ENCODE measurements at places on chromosomes 6 and 20.

DNA sequence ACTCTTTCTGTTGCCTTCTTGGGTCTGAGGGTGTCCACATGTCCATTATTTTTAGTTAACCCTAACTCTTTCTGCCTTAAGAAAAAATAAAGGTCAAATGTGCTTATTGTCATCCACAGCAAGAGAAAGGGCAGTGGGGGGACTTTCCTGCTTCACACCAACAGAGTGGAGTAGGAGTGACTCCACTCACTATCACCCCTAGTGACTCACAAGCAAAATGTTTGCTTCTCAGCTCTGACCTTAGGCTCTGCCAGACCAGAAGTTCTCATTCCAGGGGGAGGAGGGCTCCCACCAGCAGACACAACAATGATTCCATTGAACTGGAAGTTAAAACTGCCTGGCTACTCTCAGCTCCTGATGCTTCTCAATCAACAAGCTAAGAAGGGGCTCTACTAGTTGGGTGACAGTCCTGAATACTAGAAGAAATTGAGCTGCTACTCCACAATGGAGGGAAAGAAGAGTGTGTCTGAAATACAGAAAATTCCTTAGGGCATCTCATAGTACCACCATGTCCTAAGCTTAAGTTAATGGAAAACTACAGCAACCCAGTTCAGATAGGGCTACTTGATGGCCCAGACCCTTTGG lies 83.9 kb upstream of the AFDN start:
- no peak for DNase-seq

GRCh38 chr6:28981431-28981832 lies 23.7 kb downstream of the ZNF311 start:
- DNase-seq = peak; percentile 79

- no peak for DNase-seq
Measured at GRCh38 chr6:8085053-8085511, 17.3 kb downstream of the EEF1E1 start.

GRCh38 chr6:138161338-138162110 lies at the start of gene ARFGEF3:
TSS of gene ARFGEF3 (plus strand) at chr6:138161939. CDS start at chr6:138162087, 148 bp downstream.
- peak; percentile 69 for DNase-seq

- no peak for DNase-seq
Measured at GRCh38 chr6:17491416-17492142, 98.2 kb downstream of the CAP2 start.

DNA sequence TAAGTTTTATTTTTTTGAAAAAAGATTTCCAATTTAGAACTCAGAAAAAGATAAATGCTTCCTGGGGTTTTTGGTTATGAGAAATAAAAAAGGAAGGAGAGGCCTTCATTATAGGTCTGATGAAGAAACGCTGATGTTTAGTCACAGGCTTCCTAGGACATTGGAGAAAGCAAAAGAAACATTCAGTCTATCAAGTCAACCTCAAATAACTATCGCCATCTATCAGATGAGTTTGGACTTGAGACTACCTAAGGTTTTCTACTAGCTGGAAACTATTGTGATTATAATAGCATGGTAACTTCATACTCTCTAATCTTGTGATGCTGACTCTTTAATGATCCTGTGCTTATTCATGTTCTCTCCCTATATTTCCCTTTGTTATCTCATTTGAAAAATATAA lies 171.3 kb downstream of the TPBG start:
- no peak for DNase-seq

DNA sequence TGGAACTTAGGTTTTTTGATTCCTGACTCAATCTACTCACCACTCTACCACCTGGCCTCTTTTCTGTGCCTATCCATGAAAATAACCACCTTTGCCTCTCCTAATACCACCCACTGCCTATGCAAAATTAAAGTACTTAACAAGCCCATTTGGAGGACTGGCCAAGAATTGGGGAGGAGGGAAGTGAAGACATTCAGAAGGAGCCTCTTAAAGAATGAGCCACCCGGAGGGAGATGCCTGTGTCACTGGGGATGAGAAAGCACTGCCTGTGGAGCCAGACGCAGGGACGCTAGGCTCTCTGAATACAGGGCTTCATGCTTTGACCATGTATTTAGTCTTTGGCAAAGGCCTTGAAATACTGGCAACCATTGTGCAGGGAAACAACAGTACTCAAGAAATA lies 40.0 kb upstream of the MRPS10 start:
- no peak for DNase-seq

DNA sequence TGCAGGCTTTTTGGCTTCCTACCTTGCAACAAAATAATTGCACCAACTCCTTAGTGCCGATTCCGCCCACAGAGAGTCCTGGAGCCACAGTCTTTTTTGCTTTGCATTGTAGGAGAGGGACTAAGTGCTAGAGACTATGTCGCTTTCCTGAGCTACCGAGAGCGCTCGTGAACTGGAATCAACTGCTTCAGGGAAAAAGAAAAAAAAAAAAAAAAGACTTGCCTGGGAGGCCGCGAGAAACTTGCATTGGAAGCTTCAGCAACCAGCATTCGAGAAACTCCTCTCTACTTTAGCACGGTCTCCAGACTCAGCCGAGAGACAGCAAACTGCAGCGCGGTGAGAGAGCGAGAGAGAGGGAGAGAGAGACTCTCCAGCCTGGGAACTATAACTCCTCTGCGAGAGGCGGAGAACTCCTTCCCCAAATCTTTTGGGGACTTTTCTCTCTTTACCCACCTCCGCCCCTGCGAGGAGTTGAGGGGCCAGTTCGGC lies 420 bp downstream of the SOX4 start:
- DNase-seq = peak; percentile 17

- DNase-seq = no peak
Measured at GRCh38 chr20:24863356-24863755, 85.7 kb upstream of the CST7 start.

GRCh38 chr20:8097307-8097706 lies 34.8 kb upstream of the PLCB1 start:
- DNase-seq = no peak

GRCh38 chr6:18122128-18123093 lies at the start of gene NHLRC1:
TSS of gene NHLRC1 (minus strand) at chr6:18122677. CDS start at chr6:18122606, 71 bp downstream.
- DNase-seq = peak; percentile 79

- no peak for DNase-seq
Measured at GRCh38 chr6:103011605-103012004, 1618.1 kb downstream of the GRIK2 start.

GRCh38 chr6:81308577-81309279 lies 443.8 kb downstream of the TENT5A start:
- DNase-seq = no peak

- no peak for DNase-seq
Measured at GRCh38 chr6:161038229-161039031, 46.9 kb downstream of the MAP3K4 start.

GRCh38 chr20:62128502-62128901 lies 6.2 kb downstream of the LSM14B start:
- DNase-seq = no peak

- DNase-seq = no peak
Measured at GRCh38 chr6:113530769-113531168, 326.4 kb upstream of the MARCKS start.

- no peak for DNase-seq
Measured at GRCh38 chr6:3791526-3792203, 40.2 kb upstream of the PXDC1 start.

- DNase-seq = no peak
Measured at GRCh38 chr6:124683507-124683906, 278.7 kb upstream of the RNF217 start.

DNA sequence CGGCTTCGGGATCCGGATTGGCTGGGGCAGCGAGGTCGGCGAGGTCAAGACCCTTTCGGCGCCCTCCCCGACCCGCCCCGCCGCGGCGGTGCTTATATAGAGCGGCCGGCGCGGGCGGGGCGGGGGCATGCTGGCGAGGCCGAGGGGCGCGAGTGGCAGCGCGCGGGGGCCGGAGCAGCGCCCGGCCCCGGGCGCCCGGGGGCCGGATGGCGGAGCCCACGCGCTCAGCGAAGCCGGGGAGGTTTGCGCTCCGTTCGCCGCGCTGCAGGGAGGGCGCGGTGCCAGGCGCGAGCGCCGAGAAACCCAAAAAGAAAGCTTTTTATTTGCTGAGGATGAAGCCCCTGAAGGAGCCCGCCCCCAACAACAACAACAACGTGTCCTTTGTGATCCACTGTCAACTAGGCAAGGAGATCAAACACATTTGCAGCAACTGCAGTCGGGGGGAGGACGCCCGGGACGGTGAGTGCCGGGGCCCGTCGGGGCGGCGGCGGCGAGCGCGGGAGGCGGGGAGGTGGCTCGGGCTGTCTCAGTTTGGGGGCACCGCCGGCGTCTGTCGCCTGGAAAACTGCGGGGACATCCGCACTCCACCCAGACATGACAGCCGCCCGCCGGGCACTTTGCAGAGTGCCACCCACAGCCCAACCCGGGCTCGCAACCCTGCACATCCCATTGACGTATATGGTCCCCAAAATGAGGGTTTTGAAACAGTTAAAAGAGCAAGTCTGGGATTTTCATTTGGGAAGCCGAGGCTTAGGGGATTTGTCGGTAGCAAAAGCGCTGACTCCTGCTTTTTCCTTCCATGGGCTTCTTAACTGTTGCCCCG lies 297.3 kb downstream of the PHACTR1 start:
- no peak for DNase-seq

DNA sequence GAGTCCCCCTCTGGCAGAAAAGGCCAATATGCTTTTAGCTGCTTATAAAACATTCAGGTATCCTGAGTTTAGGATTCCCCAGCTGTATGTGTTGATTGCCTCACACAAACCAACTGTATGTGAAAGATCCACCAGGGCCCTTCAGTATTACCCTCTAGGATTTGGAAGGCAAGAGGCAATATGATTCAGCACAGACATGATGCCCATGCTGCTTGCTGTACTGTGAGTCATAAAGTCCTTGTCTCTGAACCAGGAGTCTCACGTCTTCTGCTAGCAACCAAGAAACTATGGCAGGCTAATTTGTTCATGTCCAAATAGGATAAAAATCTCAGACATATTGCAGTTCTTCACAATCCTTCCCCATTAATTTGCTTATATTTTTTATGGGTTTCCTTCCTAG lies 789.2 kb upstream of the SLC35B3 start:
- no peak for DNase-seq

GRCh38 chr6:69696273-69696672 lies 100.5 kb downstream of the LMBRD1 start:
- no peak for DNase-seq

DNA sequence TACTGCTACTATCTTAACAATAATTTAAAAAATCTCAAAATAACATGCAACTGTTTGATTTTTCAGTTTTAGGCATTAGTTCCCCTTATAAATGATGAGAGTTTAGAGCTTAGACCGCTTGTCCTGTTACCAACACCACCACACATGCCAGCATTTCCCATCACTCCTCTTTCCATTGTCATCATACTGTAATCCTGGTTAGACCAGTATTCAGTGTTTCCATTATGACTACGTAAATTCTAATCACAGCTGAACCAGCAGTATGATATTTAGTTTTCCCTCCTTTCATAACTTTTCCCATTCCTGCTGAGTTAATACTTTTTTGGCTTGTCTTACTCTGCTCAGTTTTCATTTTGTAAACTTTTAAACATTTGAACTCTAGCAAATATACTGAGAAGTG lies 12.2 kb upstream of the TBC1D20 start:
- no peak for DNase-seq

DNA sequence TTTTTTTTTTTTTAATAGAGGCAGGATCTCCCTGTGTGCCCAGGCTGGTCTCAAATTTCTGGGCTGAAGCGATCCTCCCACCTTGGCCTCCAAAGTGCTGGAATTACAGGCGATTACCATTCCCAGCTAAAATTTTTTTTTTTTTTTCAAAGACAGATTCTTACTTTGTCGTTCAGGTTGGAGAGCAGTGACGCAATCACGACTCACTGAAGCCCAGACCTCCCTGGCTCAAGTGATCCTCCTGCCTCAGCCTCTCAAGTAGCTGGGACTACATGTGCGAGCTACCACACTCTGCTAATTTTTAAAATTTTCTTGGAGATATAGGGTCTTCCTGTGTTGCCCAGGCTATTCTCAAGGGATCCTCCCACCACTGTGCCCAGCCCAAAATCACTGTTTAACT lies 58.0 kb upstream of the MYO6 start:
- no peak for DNase-seq

DNA sequence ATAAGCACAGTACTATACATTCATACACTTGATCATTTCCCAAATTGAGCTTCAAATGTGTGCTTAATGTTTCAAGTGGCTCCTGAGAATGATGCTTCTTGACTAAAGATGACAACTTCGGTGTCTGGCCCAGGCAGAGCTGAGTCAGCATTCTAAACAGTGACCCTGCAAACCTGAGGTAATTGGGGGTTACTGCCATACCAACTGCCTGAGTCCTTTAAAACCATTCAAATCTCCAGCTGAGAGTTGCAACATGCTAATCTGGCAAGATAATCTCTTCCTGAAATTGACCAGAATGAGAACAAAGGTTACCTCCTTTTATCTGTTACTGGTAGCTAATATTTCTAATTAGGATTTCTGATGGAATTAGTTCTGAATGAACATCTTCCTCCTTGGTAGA lies 8.2 kb downstream of the BACH2 start:
- DNase-seq = no peak

DNA sequence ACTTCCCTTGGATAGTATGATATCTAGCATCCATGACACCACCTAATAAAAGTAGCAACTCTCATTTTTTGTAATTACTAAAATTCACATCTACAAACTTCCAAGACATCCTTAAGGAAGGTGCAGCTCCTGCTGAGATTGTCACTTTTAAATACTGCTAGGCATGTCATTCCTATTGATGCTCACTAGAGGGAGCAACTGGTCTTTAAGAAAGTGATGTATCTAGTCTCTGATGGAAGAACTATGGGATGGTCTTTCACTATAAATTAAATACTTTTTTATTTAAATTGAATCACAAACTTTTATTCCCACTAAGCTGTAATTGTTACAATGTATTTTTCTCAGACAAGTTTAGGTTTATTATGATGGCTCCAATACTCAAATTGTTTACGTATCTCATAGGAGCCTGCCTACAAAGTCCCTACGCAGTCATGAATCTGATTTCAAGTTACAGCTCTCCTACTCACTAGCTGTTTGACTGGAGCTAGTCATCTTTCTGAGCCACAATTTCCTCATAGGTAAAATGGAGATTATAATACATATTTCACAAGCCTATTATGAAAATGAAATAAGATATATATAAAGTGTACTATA lies 8.1 kb upstream of the TSPYL1 start:
- DNase-seq = no peak

DNA sequence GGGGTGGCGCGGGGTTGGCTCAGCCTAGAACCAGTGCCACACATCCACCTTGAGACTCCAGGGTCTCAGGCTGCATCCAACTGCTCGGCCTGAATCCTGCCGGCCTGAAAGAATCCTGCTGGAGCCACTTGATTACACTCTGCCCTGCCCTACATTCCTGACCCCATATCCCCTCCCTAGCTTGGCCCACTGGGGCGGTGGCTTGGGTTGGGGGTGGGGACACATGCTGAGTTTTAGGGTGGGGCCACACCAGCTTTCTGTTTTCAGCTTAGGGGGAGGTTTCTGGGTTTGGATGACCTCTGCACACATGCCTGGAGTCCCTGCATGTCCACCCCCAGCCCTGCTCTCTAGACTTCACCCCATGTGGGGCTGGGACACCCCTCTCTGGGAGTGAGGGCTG lies 6.8 kb downstream of the ITPR3 start:
- no peak for DNase-seq

- DNase-seq = no peak
Measured at GRCh38 chr6:47034926-47035325, 7.2 kb downstream of the ADGRF1 start.

Data from activated naive CD4-positive, alpha-beta T cell treated with anti-CD3 and anti-CD28 coated beads, Interleukin-2, amount 50 U/mL, for 16 hours (primary cell).